ENCODE measurements at places on chromosomes 12 and 14.

- DNase-seq, result no peak
These were observed 75.1 kb downstream of the DCAF5 start for GRCh38 chr14:69077841-69078240.

DNA sequence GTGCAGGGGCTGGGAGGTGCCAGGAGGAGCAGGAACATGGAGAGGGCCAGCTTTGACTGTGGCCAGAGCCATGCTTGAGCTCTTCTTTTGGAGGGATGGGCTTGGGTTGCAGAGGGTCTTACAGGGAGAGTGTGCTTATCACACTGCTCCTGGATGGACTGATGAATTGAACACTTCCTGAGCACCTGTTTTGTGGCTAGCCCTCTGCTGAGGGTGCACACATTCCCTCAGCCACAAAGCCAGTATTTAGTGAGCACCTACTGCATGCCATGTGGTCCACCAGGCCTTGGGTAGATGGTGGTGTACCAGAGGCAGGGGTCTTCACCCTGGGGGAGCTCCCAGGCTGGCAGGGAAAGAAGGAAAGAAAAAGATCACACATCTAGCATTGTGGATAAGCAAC, 118.9 kb downstream of the SLC25A47 start:
- DNase-seq, result no peak

GRCh38 chr12:68317047-68317667, 15.0 kb downstream of the MDM1 start:
- no peak for DNase-seq

GRCh38 chr14:65906948-65907347, 494.4 kb downstream of the FUT8 start:
- no peak for DNase-seq

DNA sequence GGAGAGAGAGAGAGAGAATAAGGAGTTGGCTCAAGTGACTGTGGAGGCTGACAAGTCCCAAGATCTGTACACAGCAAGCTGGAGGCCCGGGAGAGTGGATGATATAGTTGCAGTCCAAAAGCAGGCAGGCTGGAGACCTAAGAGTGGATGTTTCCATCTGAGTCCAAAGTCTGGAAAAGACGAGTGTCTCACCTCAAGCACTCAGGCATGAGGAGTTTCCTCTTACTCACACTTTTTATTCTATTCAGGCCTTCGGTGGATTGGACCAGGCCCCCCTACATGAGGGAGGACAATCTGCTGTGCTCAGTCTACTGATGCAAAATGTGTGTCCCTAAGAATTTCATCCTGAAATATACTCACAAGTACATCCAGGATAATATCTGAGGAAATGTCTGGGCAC, 484.6 kb downstream of the VRK1 start:
- DNase-seq, result no peak

- DNase-seq, result no peak
These were observed 27.4 kb upstream of the GUCY2C start for GRCh38 chr12:14723763-14724162.
